ENCODE measurements at places on chromosomes 13 and 19. TPM values are rescaled to one million over a fixed set of nuclear protein-coding genes. Genes with fewer than 3 reads are reported as not detected.

DNA sequence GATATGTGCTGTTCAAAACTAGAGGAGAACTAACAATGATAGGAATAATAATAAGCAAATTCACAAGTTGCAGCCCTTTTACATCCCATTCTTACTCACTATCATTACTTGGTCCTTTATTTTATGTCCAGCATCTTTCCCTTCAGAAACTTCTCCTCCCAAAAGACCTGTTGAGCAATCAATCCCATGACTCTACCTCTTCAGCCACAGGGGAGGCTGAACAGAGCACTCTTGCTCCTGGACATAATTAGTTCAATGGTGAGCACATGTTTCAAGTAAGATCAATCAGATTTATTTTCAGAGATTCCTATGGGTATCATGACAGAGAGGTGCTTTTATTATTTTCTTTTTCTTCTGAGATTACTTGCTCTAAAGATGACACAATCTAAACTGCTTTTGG, 260.0 kb downstream of the COG6 start:
- H3K27ac ChIP-seq, result no peak overlapping the region
- no peak overlapping the region for H3K4me3 ChIP-seq
- H3K27me3 ChIP-seq, result no peaks in the 10 kb centered on the region
- H3K36me3 ChIP-seq, result no peaks in the 10 kb centered on the region
- H3K4me1 ChIP-seq, result no peaks in the 10 kb centered on the region

The PCDH20 gene
- total RNA-seq, result 0.18 TPM

DNA sequence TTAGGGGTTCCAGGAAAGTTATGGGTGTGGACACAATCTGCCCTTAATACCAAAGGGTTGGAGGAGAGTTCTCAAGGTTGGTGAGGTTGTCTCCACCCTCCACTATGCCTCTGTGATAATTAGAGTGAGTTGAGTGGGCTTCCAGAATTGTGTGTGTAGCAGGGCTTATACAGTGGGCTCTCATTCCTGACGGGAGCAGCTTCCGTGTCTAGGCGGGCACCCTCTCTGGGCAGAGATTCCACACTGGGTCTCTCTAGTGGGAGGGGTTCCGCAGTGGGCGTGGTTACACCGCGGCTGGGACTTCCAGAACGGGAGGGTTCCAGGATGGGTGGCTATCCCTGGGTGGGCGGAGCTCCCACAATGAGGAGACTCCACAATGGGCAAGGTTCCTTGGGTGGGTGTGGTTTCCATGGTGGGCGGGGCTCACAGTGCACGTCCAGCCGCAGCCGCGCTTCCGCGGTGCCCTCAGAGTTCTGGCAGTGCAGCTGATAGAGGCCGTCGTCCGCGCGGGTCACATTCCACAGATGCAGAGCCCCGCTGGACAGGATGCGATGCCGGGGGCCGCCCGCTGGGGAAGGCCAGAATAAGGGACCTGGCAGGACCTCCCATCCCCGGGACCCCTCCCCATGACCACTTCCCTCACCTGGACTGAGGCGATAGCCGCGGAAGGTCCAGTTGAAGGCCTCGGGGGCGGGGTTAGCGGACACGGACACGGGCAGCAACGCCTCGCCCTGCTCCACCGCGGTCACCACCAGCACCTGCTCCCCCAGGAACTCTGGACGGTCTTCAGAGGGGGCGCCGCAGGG, 8.4 kb downstream of the NPHS1 start:
- no peak overlapping the region for H3K4me3 ChIP-seq
- no peak for DNase-seq
- H3K4me1 ChIP-seq, result peaks cover 15% of the 10 kb centered on the region

DNA sequence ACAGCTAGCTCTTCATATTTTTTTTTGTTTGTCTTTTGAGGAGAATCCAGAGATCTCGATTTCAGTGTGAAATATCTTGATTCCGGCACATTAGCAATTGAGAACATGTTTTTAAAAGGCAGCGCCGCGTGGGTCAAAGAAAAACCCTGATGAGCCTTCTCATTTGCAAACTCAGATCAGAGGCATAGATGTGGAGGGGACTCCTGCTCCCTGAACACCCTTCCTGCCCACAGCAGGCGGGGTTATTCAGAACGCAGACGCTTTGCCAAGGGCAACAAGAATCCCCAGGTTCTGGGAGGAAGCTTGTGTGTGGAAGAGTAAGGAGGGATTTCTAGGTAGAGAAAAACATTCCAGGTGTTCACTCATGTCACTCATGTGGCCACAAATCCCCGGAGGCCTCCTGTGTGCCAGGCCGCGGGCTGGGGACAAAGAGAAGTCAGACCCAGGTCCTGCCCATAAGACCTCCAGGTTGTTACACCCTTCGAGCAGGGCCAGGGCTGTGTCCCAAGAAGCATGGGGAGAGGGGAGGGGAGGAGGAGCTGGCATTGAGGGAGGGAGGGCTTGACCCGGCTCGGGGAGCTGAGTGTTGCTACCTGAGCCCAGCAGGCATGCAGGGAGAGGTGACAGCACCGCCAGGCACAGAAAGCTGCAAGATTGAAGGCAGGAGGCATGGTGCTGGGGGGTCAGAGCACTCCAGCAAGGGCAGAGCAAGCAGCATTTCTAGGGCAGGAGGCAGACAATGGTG, 15.9 kb upstream of the IGLON5 start:
- no peak for DNase-seq
- H3K27ac ChIP-seq, result no peak overlapping the region
- H3K36me3 ChIP-seq, result no peaks in the 10 kb centered on the region
- peaks cover 23% of the 10 kb centered on the region for H3K27me3 ChIP-seq
- peaks cover 16% of the 10 kb centered on the region for H3K4me1 ChIP-seq
- no peak overlapping the region for H3K4me3 ChIP-seq

All from neural crest cell (in vitro differentiated cells).